ENCODE measurements at places on chromosomes 3 and 15. TPM values are rescaled to one million over a fixed set of nuclear protein-coding genes. Genes with fewer than 3 reads are reported as not detected.

DNA sequence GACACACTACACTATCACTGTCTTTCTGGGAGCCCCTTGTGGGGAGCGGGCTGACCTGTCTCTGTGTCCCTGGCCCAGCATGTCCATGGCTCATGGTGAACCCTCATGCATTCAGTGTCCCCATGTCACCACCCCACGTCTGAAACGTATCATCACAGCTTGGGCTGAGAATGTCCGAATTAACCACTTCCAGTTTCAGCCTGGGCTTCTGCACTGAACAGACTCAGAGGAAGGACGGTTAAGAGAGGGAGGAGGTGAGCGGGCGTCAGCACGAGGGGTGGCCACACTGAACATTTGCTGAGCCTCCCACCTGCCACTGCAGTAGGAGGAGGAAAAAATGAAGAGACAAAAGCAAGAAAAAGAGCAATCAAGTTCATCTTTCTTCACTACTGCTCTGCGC is 30.5 kb downstream of the ATP2B2 start:
- no peak for DNase-seq

DNA sequence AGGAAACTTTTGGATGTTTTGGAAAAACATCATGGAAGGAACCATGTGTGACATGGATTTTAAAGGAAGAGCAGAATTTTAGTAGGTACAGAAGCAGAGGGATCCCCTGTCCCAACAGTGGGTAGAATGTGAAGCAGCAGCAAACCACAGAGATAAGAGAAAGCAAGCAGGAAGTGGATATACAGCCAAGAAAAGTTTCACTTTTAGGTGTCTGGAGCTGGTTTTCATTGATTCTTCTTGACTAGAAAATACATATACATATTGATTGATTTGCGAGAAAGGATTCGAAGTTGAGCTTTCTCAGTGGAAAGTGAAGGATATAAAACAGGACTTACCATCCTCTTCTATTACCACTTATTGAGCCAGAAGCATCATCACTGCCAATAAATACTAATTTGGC is 133.5 kb downstream of the KCNMB2 start:
- no peak for DNase-seq

- no peak for DNase-seq
Observed at GRCh38 chr3:23396746-23397145, 193.6 kb downstream of the UBE2E2 start.

PEAK1 gene
- total RNA-seq, result 71.7 TPM

ATP13A4 gene
- total RNA-seq, result 0.29 TPM

GRCh38 chr3:189393598-189393997 is 221.8 kb downstream of the TPRG1 start:
- no peak for DNase-seq

DNA sequence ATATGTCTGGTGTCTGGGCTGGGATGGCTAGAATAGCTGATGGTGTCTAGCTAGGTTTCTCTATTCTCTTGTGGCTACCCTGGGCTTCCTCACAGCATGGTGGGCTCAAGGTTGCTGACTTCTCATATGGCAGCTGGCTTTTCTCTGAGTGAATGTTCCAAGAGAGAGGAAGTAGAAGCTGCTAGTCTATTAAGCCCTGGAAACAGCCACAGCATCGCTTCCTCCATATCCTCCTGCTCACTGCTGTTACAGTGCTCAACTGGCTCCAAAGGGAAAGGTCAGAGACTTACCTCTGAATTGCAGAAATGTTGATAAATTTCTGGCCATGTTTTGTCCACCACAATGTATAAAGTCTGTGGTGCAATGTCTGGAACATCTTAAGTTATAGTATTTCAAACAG is 299.9 kb upstream of the ADAMTS9 start:
- no peak for DNase-seq

DNA sequence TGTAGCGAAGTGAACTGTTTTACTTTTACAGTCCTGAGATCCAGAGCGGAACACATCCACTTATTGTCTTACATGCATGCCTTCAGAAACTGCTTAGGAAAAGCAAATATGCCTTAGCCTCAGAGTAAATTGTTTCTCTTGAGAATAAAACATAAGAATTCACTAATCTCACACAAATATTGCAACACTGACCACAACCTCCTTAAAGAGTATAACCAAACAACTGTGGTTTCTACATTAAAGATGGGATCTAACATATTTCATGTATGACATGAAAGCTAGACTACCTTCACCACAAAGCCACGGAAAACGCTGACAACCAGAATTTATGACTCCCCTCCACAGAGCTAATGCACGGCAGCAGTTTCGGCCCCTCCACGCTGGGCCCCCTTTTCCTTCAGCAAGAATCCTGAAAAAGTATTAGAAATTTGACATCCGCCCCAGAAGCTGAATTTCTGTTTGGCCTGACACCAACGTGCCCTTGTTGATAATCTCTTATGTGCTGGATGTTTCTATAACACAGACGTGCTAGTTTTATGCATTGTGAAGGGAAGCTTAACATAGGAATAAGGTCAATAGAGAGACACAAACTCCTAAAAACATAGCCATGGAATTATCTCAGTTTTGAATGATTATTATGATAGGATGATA is 84.6 kb downstream of the GREM1 start:
- DNase-seq, result no peak

ANKRD34C gene
- total RNA-seq, result not detected

GRCh38 chr3:32316319-32316718 is 75.3 kb upstream of the CMTM7 start:
- DNase-seq, result no peak

DNA sequence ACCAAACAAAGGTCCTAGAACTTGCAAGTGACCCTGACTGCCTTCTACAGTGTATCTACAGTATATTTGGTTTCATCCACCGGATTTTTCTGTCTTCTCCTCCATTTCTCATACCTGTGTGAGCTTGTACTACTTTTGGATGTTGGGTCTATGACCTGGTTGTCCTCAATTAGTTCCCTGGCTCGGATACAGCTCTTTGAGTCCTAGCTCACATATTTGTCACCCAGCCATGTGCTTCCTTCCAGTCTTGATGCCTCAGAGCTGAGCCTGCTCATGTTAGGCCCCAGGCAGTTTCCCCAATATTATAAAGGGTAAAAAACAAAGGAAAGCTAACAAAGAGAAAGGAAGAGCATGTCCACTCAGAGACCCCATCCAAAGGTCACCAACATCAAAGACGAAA is 28.2 kb downstream of the ZNF385D start:
- DNase-seq, result no peak

LRRIQ4 gene
- not detected for total RNA-seq

GOLGA8O gene
- total RNA-seq, result 1.6 TPM

DNA sequence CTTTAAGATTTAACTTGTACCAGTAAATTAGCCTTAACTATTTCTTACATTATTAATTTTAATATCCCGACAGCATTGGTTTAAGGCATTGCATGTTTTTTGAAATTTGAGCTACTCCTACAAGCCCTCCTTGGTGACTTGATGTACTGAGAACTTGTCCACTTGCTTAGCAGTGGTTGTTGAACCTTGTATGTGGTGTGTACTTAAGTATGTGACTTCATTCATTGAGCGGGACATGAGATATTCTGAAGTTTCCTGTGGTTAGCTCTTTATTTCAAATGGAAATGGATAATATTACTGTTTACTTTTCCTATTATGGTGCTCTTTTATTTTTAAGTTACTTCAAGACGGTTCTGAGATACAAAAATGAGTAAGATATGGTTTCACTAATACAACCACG is 3.6 kb upstream of the COL6A5 start:
- no peak for DNase-seq

DNA sequence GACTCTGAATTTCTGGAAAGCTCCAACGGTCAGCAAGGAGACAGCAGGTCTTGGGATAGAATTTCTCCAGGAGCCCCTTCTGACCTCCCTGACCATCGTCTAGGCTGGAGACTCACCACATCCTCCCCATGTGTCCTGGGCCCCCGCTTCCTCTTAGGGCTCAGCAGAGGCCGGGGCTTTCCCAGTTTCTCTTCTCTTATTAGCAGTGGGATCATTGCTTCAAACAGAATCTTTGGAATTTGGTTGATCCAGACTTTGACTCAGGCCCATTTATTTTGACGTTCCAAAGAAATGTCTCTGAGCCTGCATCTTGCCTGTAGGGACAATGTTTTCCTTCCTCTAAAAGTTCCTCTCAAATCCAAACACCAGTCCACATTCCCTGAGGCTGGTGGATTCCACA is 38.4 kb upstream of the SLC6A6 start:
- DNase-seq, result no peak

DNA sequence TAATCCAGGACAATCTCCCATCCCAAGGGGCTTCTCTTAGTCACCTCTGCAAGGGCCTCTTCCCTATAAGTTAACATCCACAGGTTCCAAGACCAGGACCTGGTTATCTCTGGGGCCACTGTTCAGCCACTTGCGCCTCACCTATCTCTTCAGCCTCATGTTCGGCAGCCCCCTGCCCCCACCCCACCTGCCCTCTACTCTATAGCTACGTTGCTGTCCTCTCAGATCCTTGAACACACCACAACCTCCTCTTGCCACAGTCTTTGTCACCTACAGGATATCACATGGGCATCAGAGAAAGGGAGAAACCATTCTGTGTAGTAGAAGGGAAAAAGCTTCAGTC is 33.9 kb downstream of the SLC41A3 start:
- DNase-seq, result no peak

All from left cardiac atrium (tissue), 4 donors.